Activated CD4-positive, alpha-beta T cell treated with anti-CD3 and anti-CD28 coated beads, Interleukin-2, amount 10 ng/mL, durations not matched to agents 24 days and 14 days (primary cell): ENCODE measurements at places on chromosomes 1 and 21. TPM values are rescaled to one million over a fixed set of nuclear protein-coding genes. Genes with fewer than 3 reads are reported as not detected.

GRCh38 chr1:43914576-43915525 lies 18.8 kb upstream of the ARTN start:
- DNase-seq = no peak

The OLFML3 gene
- total RNA-seq = 0.09 TPM in 1 of 2 replicates, not detected in the other

- DNase-seq = no peak
Measured at GRCh38 chr1:166432655-166433054, 265.9 kb upstream of the FAM78B start.

GRCh38 chr1:28091043-28091781 lies 2.8 kb upstream of the EYA3 start:
- peak; percentile 95 for DNase-seq

The USP16 gene
- total RNA-seq = 45.7 and 46.7 TPM in 2 replicates

DNA sequence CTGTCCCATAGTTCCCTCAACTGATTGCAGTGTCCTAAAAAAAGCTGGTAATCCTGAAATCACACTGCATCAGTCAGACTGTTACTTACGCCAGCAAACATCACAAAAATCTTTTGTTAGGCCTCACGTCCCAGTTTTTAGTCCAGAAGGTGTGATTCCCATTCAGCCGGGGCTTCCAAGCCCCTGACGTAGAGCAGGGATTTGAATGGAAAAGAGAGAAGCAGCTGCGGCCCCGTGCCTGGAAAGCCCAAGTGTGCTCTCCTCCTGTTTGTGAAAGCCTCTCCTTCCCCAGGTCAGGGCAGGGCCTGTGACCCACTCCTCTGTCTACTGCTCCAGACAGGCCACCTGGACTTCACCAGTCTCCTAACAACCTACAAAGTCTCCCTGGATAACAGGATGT lies 20.7 kb downstream of the KCNA10 start:
- DNase-seq = no peak

DNA sequence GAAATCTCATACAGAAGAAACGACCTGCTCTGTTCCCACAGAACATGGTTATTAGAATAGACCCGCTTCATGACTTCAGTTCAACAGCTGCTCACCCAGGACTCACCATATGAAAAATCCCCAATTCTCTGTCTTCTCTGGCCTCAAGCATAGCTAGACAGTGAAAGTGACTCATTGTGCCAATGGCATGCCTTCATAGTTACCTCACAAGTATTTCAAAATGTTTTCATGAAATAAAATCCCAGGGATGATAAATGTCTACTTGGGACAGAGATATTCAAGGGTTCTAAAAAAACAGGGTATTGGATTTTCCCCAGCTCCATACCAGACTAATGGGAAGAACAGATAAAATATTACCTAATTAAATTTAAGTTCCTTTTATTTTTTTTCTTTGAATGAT lies 82.3 kb downstream of the NOTCH2 start:
- no peak for DNase-seq

DNA sequence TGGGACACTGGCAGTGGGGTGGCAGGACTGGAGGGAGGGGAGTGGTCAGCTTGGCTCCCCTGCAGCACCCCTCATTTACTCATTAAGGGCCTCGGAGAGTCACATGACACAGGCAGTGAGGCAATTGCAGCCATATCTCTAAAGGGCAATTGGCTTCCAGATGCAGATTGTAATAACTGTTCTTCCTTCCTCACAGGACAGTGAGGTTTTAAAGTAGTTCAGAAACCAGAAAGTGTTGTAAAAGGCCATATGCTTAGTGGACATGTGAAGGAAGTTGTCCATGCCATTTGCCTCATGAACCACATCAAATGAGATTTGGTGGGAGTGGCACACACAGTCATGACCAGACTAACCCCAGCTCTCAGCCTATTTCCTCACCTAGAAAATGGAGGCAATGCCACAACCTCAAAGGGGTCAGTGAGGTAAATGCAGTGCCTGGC lies 11.1 kb downstream of the MTX1 start:
- DNase-seq = peak; percentile 72

DNA sequence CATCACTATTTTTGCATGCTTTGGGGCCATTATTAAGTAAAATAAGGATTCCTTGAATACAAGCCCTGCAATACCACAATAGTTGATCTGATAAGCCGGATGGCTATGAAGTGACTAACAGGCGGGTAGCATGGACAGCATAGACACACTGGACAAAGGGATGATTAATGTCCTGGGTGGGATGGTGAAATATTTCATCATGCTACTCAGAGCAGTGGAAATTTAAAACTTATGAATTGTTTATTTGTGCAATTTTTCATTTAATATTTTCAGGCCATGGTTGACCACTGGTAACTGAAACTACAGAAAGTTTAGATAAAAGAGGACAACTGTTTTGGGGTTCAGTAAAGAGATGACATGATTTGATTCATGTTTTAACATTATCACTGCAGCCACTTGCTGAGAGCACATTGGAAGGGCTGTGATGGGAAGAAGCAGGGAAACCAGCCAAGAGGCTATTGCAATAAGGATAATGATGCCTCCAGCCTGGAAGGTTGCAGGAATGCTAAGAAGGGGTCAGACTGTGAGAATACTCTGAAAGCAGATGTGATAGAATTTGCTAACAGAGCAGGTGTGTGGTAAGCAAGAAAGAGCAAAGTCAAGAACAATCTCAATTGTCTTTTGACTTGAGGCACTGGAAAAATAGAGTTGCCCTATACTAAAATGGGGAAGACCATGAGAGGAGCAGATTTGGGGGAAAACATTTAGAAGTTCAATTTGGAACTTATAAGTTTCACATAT lies 62.5 kb upstream of the TNFSF4 start:
- DNase-seq = no peak

DNA sequence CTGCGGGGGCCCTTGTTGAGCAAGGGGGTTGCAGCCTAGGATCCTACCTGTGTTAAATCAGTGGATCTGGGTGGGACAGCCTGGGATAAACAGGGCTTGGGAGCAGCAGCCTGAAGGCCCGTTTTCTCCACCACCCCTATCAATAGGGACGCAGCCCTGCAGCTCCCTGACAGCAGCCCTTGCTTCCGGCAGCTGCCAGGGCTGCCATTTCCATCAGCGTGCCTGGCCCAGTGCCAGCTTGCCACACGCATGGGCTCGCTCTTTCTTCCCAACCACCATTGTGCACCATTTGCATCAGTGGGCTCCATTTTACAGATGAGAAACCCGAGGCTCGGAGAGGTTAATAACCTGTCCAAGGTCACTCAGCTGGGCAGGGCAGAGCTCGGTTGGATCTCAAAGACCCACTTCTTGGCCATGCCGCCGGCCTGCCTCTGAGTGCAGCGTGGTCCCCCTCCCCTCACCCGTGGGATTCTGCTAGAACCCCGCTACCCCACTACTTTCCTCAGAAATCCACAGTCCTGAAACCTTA lies 3.8 kb downstream of the WNT4 start:
- DNase-seq = no peak

DNA sequence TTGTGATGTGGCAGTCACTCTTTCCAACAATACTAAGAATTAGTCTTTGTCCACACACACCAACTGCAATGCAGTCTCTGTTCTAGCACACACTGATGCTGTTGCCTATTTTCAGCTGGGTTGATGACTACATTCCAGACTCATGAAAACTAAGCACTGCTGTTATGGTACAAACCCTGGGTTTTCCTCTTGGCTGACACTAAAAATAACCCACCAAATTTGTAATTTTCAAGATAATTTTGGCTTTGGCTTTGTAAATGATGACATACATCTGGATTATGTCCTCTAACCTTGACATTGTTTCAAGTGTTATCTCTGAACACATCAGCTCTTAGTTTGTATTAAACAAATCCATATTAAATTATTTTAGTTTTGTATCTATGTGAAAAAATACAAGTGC lies 444.8 kb downstream of the PTPRC start:
- DNase-seq = no peak

DNA sequence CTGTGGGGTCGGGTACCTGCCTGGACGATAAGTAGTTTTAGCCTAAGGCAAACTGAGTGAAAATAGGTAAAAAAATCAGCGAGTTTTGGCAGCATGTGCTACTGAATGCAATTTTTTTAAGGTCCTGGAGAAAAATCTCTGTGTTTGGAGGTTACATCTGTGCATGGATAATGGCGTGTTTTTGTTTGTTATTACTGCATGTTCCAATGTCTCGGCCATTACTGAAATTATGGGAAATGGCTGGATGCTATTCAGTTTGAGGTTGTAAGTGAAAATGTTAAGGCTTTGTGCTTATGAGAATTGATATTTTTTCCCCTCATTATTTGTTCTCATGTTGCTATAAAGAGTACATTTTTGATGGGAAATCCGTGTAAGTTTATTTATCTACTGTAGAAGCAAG lies 441.7 kb downstream of the PRDM2 start:
- DNase-seq = no peak

DNA sequence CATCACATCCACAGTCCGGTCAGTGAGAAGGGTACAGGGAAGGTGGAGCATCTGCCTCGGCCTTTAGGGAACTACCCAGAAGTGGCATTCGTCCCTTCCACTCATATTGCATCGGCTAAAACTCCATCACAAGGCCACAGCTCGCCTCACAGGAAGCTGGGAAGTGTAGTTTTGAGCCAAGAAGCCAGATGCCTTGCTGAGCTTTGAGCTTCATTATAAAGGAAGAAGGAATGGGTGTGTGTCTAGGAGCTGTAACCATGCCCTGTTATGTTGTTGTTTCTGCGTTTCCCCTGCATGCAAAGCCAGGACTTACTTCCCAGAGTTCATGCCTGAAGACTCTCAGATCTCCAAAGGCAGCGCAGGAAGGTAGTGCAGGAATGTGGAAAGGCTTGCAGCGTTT lies 61.1 kb downstream of the OPTC start:
- DNase-seq = no peak

DNA sequence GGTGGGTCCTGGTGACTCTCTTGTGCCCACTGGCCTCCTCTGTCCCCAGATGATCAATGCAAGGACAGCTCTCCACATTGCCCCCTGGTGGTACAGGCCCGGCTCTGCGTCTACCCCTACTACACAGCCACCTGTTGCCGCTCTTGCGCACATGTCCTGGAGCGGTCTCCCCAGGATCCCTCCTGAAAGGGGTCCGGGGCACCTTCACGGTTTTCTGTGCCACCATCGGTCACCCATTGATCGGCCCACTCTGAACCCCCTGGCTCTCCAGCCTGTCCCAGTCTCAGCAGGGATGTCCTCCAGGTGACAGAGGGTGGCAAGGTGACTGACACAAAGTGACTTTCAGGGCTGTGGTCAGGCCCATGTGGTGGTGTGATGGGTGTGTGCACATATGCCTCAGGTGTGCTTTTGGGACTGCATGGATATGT lies 10.8 kb downstream of the ADAMTSL4 start:
- peak; percentile 94 for DNase-seq

- DNase-seq = no peak
Measured at GRCh38 chr1:248849637-248850036, 9.2 kb downstream of the ZNF692 start.

The CD48 gene
- total RNA-seq = 206 and 208 TPM in 2 replicates

GRCh38 chr1:166258017-166258416 lies 91.2 kb upstream of the FAM78B start:
- no peak for DNase-seq

GRCh38 chr1:29856340-29857114 lies 620.2 kb downstream of the PTPRU start:
- DNase-seq = no peak

The FCRL6 gene
- not detected in 2 replicates for total RNA-seq

The TAS1R1 gene
- total RNA-seq = not detected in 2 replicates

GRCh38 chr1:230753586-230754251 lies 6.5 kb downstream of the CAPN9 start:
- DNase-seq = peak; percentile 82

- no peak for DNase-seq
Measured at GRCh38 chr1:94081566-94082344, 39.2 kb downstream of the ABCA4 start.

DNA sequence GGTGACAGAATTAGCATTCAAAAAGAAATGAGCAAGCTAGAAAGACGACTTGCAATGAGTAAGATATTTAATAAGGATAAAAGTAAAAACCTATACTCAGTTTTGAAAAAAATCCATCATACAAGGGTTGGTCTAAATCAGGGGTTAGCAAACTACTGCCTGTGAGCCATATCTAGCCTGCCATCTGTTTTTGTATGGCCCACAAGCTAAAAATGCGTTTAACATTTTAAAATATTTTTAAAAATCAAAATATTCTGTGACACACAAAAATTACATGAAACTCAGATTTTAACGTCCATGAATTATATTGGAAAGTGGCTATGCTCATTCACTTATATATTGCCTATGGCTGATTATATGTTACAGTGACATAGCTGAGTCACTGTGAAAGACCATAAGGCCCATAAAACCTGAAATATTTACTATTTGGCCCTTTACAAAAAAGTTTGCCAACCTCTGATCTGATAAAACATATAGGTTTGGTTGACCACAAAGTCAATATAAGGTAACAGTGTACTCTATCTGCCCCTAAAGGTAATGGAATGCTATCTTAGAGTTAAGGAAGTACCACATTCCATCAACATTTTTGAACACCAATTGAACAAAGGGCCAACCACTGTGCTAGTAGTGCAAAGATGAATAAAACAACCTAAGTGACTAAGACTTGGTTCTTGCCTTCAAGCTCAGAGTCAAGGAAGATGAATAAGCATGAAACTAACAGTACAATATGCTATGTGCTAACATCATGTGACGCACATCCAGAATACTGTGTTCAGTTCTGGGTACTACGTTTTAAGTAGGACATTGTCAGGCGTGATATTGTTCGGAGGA lies 3.2 kb downstream of the IFT25 start:
- DNase-seq = no peak

DNA sequence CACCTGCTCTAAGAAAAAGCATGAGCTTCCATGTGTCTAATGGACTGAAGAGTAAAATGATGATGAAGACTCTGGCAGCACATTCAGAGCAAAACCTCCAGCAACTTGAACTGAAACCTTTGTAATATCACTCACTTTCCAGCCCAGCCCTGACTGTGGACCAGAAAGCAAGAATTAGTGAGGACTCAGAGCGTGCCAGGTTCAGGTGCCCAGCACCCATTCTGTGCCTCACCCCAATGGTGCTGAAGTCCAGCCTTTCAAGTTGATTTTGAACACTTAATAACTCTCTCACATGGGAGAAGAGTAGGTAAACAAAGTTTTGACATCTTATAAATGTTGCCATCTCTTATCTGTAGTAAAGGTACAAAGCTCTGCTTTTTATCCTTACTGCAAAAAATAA lies 350.0 kb downstream of the KCNH1 start:
- DNase-seq = no peak

DNA sequence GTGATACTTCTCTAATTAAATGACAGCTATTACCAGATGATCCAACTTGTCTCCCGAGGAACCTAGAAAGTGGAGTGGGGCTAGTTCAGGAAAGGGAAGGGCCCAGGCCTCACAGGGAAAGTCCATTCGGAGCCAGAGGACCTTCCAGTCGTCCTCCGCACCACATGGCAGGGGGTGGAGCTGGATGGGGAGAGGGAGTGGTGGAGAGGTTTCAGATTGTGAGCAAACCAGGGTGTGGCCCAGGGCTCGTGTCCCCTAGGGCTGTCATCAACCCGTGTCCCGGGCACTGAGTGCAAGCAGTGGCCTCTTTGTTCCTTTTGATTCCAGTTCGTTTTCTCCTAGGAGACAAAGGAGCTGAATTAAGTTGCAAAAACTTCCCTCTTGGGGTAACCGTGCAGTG lies 114.9 kb downstream of the HUNK start:
- DNase-seq = no peak
